ENCODE measurements at places on chromosomes 7 and 10.

- DNase-seq = no peak
Measured at GRCh38 chr7:44971188-44971901, 7.5 kb downstream of the MYO1G start.

DNA sequence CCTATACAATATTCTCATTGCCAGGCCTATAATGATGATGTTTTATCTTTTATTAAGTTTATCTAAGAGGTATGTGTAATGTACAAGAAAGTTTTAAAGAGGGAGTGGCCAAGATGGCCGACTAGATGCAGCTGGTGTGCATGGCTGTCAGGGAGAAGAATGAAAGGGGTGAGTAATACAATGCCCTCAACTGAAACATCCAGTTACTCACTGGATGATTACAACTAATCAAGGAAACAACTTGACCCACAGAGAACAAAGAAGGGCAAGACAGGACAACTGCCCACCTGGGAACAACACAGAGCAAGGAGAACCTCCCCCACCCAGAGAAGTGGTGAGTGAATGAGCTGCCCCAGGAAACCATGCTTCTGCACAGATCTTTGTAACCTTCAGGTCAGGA is 880.0 kb upstream of the LRRTM3 start:
- no peak for DNase-seq

- no peak for DNase-seq
Measured at GRCh38 chr7:140345426-140345825, 52.9 kb downstream of the SLC37A3 start.

GRCh38 chr10:124911124-124912067 is 30.5 kb upstream of the ZRANB1 start:
- DNase-seq = no peak

- no peak for DNase-seq
Measured at GRCh38 chr10:43118631-43119415, 19.4 kb upstream of the CSGALNACT2 start.

GRCh38 chr10:49056356-49056755 is 59.0 kb downstream of the VSTM4 start:
- no peak for DNase-seq

DNA sequence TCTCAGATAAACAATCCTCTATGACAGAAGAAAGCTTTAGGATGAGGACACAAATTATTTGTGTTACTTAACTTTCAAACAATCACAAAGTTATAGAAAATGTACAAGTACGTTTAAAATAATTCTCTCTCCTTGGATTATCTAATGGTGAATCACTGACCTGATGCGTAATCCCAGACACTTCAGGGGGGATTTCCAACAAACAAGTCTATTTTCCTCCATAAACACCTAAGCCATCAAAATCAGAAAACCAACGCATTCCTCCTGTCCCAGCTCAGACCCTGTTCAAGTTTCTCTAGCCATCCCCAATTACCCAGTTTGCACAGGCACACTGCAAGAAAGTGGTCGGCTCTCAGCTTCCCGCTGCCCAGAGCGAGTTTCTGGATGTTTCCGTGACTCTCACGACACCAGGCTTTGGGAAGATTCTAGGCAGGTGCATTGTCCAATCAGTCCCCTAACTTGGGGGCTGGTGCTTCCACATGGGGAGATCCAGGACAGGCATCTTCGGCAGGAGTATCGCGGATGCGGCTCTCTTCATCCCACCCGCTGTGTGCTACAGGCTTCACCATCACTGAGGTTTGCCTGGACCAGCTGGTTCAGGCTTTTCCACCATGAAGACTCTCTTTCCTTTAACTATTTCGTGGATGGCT is 200.0 kb downstream of the ZMYND11 start:
- DNase-seq = no peak

- no peak for DNase-seq
Measured at GRCh38 chr10:53624722-53625121, 852.1 kb upstream of the MBL2 start.

DNA sequence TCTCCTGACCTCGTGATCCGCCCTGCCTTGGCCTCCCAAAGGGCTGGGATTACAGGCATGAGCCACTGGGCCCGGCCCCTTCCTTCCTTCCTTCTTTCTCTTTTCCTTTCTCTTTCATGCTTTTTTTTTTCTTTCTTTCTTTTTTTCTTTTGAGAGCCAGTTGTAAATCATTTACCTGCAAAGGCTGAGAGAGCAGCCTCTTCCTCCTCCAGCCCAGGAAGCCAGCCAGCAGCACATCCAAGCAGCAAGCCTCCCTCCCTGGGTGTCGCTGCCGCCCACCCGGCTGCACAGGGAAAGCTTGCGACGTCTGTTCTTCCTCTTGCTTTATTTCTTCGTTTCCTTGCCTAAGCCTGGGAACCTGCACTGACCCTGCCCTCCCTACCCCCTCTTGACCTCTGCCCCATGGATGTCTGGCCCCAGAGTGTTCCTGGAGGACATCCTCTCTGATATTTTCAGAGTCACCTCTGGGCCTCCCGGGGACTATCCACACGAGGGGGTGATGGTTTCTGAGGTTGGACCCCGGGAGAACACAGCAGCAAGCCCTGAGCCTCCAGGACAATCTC is 62.8 kb upstream of the MYL10 start:
- DNase-seq = no peak

DNA sequence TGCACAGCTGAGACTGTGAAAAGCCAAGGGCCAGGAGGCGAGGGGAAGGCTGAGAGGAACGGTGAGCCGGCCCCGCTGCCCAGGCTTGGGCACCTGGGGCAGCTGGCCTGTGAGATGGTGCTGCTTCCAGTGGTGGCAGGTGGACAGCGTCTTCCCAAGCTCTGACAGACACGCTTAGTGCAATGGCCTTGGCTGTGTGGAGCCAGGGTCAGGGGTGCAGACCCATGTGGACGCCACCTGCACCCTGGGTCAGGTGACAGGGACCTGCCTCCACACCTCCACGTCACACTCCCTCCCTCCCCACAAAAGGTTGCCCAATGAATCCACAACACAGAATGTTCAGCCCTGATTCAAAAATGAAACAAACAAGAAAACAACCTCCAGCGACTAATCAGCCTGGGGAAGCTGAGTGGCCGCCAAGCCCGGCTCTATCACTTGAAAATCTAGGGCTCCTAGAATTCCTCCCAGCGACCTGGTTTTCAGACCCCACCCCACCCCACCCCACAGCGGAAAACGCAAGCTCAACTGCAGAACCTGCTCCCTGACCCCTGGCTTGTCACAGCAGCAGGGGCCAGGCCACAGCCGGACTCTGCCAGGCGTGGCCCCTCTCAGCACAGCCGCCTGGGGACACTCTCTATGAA is 54.3 kb downstream of the PRKAG2 start:
- DNase-seq = no peak

- DNase-seq = no peak
Measured at GRCh38 chr7:34077168-34077567, 171.8 kb downstream of the BMPER start.

DNA sequence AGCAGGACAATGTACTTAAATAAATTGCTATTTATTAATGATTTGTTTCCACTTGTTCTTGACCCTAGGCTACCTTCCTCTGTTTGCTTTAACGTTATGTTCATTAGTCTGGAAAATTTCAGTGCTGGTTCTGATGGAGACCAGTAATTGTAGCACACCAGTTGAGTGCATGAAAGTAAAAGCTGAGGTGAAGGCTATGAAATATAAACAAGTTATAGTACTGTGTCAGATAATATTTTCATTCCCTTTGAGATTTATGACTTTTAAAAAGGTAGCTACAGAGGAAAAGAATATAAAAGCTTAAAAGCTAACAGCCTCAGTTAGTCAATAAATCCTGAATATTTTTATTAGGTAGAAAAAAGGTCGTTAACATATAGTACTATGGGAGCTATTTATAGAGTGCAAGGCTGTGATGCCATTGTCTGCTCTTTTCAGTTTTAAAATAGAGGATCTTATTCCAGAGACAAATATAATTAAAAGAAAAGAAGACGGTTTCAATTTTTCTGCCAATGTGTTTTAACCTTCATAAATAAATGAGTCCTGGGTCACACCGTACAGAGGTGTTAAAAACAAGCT is 351.8 kb upstream of the ETV1 start:
- no peak for DNase-seq

GRCh38 chr10:61764486-61764885 is 101.8 kb downstream of the CABCOCO1 start:
- DNase-seq = no peak

- peak; percentile 78 for DNase-seq
Measured at GRCh38 chr7:36208997-36209813, 56.2 kb downstream of the EEPD1 start.

DNA sequence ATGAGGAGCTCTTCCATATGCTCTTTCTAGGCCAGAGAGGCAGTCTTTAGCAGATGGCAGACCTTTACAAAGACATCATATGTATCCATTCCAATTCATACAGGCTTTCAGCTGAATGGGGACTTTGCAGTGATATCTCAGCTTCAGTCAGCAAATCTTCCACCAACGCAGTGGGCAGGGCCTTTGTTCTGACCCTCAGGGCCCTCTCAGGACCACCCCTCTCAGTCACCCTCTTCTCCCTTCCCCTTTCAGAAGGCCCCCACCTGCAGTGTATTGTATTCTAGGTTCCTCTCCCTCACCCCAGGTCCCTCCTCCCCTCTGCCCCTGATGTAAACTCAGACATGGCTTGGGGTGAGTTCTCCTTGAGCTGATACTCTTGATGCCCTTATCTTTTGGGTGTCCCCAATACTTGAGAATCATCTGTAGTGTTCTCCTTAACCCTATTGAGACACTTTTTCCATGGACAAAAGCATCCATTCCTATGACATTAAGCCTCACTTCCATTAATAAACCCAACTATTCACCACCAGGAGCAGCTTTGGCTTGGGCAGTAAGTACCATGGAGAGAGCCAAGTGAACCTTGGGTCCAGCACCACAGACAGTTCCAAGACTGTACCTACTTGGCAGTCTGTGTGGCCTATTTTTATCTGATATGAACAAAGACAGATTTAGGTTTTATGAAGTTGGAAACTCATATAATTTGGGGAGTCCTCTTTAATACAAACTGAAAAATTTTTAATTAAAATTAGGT is 62.7 kb downstream of the ADCYAP1R1 start:
- DNase-seq = no peak

DNA sequence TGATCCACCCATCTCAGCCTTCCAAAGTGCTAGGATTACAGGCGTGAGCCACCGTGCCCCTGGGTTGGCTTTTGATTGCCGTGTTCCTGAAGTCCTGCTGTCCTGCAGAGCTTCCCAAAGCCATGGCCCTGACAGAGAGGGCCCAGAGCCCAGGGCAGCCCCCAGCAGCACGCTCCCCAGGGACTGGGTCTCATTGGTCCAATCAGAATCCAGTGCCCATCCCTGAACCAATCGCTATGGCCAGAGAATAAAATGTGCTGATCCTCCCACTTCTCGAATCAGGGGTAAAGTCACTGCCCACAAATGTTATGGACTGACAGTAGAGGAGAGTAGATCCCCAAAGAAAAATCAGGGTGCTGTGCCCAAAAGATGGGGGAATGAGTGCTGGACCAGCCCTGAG is 5.0 kb upstream of the C10orf105 start:
- DNase-seq = no peak

DNA sequence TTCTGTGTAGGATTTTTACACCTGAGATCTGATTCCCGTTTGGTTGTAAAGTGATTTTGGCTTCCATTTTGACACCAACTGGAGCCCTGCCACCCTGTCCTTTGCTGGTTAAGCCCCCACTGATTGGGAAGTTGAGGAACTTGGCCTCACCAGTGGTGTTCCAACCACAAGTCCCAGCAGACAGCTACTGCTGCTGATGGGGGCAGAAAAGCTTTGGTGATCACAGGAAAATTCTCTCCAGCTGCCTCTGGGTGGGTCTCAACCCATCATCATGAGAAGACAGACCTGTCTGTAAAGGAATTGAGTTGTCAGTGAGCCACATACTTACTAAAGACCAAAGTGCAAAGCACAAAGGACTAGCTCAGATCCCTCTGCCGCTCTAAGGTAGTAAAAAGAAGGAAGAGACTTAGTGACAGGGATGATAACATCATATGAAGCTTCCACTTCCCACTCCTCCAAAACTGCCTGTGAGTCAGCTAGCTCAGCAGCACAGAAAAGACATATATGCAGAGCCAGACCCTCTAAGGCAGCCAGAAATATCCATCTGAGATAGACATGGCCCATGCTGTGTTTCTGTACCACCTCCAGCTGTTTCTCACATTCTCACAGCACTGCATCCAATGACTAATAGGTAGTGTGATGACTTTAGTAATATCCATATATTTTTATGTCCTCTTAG is 22.4 kb upstream of the LRRC17 start:
- DNase-seq = no peak

- DNase-seq = no peak
Measured at GRCh38 chr10:14587540-14588083, 187.1 kb downstream of the FAM107B start.

DNA sequence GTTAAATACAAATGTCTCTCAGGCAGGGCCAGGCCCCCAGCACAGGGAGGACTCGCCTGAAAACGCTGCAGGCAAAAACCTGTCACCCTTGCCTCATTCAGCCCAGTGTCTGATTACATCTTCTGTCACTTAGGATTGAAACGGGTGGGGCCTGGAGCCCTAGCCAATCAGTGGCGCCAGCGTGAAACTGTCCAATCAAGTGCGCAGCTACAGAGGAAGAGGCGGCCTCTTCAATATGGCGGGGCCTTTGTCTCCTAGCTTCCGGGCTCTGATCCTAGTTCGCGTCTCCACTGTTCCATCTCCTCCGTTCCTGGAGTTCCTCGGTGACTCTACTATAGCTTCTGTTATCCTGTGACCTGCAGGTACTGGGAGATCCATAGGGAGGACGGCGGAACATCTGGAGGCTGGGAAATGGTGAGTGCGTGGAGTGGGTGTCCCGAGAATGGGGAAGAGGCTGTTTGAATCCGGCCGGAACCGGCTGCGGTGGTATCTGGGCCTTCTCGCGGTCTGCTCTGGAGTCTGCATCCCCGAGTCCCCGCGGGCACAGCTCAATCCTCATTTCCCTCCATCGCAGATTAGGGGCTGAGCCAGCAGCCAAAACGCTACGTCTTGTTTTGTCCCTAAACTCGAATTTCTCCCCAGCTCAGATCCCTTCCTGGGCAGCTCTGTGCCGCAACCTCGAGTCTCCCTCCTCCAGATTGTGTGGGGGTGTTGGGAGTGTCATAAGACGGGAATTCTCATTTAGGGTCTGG is at the start of gene ZNF736:
ZNF736 (plus strand) TSS at position 222 of the 752 bp plus-strand sequence; CDS start at position 412, 190 bp downstream.
- peak; percentile 93 for DNase-seq

DNA sequence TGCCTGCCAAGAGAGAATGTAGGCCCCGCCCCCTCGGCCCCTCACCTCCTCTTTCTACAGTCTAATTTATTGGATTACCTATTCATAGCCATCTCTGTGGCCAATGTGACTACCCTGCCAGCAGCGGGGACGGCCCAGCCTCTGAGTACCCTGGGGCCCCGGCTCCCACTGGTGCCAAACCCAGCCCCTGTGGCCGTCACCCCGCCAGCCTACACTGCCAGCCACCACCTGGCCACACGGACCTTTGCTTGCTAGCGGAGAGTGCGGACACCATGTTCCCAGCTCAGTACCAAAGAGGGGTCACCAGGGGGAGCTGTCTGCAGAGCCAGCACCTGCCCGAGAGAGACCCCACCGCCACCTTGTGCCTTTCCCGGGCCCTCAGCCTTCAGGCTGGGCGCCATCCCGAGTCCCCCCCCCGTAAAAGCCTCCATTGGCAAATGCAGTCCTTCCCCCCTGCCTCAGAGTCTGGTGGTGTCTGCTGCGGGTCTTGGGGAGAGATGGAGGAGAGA is 511.1 kb downstream of the ZNF37A start:
- DNase-seq = no peak

- DNase-seq = no peak
Measured at GRCh38 chr10:13634207-13634606, 47.4 kb downstream of the PRPF18 start.

All from CD4-positive, alpha-beta T cell treated with Interleukin-4 for 4 hours (primary cell).